PC-3 (cell line): ENCODE measurements at places on chromosomes 5 and 9. TPM values are rescaled to one million over a fixed set of nuclear protein-coding genes. Genes with fewer than 3 reads are reported as not detected.

DNA sequence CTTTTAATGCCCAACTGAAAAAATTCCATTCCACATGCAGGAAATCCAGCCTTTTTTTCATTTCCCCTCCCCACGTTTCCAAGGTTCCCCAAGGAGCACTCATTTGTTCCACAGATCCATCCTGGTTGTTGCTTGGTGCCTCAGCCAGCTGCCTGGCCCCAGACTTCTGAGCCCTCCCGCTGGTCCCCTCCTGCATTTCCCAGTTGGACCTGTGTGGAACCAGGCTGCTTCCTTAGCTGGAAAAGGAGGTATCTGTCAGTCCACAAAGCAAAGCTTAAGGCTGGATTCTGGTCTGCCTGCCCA, 44.8 kb downstream of the ANGPTL2 start:
- H3K27ac ChIP-seq: no peak overlapping the region
- H3K4me1 ChIP-seq: peaks cover 15% of the 10 kb centered on the region; the same call in 1 of the 2 replicates
- H3K27me3 ChIP-seq: no peaks in the 10 kb centered on the region
- H3K4me3 ChIP-seq: no peak overlapping the region
- no peaks in the 10 kb centered on the region for H3K36me3 ChIP-seq
- no peak for DNase-seq

DNA sequence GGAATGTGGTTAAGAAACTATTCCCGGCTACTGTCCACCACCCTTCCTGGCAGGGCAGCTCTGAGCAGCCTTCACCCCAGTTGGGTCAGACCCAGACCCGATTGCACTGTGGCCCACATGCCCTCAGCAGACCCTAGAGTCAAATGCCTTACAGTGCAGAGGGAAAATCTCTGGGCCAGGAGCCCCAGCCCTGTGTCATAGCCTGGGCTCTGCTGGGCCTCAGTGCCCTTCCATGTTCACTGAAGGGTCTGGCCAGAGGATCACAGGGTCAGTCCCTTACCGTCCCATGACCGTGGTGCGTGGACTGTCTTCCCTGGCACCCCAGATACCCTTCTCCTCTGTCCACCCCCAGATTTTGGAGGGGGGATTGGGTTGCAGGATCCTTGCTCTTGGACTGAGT, 73.5 kb upstream of the COL5A1 start:
- no peaks in the 10 kb centered on the region for H3K36me3 ChIP-seq
- H3K4me3 ChIP-seq: no peak overlapping the region
- no peak for DNase-seq
- no peaks in the 10 kb centered on the region for H3K27me3 ChIP-seq
- H3K4me1 ChIP-seq: no peaks in the 10 kb centered on the region

- H3K4me3 ChIP-seq: no peak overlapping the region
- H3K4me1 ChIP-seq: peaks cover 17% of the 10 kb centered on the region
- peak; percentile 72 for DNase-seq
- no peaks in the 10 kb centered on the region for H3K36me3 ChIP-seq
- no peaks in the 10 kb centered on the region for H3K27me3 ChIP-seq
These were observed 79.2 kb upstream of the ABCA1 start for GRCh38 chr9:105007143-105007542.

DNA sequence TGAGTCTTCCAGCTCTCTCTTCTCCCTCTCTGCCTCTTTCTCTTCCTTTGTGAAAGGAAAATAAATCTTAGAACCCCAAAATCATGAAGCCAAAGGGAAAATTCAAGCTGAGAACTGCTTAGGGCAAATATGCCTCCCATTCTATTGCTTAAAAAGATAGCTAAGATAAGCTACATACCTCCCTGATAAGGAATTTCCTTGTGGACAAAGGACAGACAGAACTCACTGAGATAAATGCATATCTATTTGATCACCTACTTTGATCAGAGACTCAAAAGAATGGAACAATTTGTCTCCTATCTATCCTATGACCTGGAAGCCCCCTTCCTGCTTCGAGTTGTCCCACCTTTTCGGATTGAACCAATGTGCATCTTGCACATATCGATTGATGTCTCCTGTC, 220.6 kb upstream of the NMUR2 start:
- H3K4me3 ChIP-seq: no peak overlapping the region
- no peaks in the 10 kb centered on the region for H3K27me3 ChIP-seq
- no peaks in the 10 kb centered on the region for H3K36me3 ChIP-seq
- H3K4me1 ChIP-seq: no peaks in the 10 kb centered on the region

DNA sequence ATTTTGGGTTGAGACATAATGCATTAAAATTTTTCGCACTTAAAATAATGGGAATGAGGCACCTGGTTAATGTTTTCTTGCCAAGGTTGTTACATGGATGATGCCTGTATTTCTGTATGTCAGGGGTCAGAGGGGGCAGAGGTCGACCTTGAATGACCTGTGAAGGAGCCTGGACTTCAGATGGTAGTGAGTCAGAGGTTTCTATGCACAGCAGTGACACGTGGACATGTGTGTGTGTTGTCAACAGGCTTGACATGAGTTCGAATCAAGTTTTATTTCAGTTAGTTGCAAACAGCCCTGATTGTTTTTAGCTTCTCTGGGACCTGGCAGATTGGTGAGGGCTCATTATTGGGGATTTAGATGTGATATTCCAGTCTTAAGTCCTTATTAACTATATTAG, 3.6 kb downstream of the IL5 start:
- H3K4me1 ChIP-seq: no peaks in the 10 kb centered on the region
- no peak overlapping the region for H3K27ac ChIP-seq
- 0 out of 2 replicates have a peak, but pooled peaks cover 7% of the 10 kb centered on the region for H3K27me3 ChIP-seq

DNA sequence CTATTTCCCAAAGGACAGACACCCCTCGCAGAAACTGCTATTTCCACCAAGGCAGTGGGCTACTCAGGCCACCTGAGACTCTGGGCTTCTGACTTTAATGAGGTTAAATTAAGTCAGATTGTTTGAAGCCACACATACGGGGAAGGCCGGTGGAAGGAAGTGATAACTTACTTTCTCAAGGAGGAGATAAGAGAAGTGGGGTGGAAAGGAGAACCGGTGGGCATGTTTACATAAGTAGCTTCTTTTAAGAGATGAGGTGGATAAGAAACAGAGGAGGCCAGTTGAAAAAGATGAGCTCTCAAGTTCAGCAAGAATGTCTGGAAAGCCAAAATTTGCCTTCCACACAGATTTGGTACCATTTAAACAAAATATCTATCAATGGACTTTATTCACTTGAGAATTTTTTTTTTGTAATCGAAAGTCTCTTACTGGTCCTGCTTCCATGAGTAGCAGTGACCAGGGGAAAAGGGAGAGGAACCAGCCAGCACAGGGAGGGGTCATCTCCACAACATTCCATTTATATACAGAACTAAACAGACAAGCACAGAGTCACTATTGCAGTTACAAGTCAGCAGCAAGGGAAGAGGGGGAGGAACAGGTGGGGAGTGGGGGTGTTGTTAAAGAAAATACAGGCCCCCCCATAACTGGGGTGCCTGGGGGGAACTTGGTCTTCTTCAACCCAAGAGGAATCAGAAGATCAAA, 20.0 kb downstream of the CCDC125 start:
- no peak overlapping the region for H3K4me3 ChIP-seq
- no peak overlapping the region for H3K27ac ChIP-seq
- H3K4me1 ChIP-seq: no peaks in the 10 kb centered on the region
- H3K36me3 ChIP-seq: no peaks in the 10 kb centered on the region; the same call in 1 of the 2 replicates
- no peak for DNase-seq

DNA sequence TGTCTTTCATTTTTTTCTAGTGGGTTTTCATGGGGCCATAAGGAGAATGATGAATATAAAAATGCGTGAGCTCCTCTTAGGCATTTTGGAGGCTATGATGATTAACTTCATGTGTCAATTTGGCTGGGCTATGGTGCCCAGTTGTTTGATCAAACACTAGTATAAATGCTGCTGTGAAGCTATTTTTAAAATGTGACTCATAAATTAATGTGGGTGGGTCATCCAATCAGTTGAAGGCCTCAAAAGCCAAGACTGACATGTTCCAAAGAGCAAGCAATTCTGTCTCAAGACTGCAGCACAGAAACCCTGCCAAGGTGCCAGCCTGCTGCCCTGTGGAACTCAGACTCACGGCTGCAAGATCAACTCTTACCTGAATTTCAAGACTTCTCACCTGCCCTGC, 24.4 kb upstream of the ICE1 start:
- no peak overlapping the region for H3K27ac ChIP-seq
- H3K4me1 ChIP-seq: peaks cover 4% of the 10 kb centered on the region; the same call in 1 of the 2 replicates
- no peaks in the 10 kb centered on the region for H3K27me3 ChIP-seq
- no peaks in the 10 kb centered on the region for H3K36me3 ChIP-seq
- peak; percentile 34 for DNase-seq

- H3K4me1 ChIP-seq: no peaks in the 10 kb centered on the region
- no peaks in the 10 kb centered on the region for H3K36me3 ChIP-seq
- H3K27me3 ChIP-seq: no peaks in the 10 kb centered on the region
- no peak overlapping the region for H3K4me3 ChIP-seq
- H3K27ac ChIP-seq: no peak overlapping the region
These were observed 483.8 kb downstream of the DMAC1 start for GRCh38 chr9:7315746-7316145.

DNA sequence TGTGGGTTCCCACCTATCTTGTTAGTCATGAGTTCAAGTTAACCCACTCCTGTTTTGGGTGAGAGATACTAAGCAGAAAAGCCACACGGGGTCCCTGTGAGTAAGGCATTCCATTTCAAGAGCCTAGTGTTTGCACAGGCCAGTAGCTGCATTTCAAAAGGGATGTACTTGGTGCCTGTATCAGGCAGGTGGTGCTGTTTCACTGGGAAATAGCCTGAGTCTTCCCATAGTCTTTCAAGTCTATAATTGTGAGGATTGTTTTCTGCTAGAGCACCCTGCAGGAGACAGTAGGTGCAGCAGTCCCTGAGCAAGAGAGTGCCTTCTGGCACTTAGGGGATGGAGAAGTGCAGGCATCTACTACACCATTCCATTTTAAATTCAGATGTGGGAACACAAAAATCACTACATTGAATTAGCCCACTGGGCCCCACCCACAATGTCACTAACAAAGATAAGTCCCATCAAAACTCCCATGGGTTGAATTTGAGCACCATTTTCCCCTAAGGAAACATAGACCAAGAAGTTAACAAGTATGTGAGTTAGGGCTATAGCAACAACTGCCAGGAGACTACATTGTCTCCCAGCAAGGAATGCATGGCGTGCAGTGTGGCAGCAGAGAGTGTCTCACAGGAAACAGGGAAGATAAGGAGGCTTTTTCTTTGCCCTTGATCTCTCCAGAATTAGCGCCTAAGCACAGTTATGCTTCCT, 263.2 kb downstream of the COX7C start:
- H3K4me1 ChIP-seq: peaks cover 13% of the 10 kb centered on the region; the same call in 1 of the 2 replicates
- H3K27ac ChIP-seq: no peak overlapping the region
- peak; percentile 96 for DNase-seq
- no peaks in the 10 kb centered on the region for H3K36me3 ChIP-seq
- no peaks in the 10 kb centered on the region for H3K27me3 ChIP-seq
- no peak overlapping the region for H3K4me3 ChIP-seq

DNA sequence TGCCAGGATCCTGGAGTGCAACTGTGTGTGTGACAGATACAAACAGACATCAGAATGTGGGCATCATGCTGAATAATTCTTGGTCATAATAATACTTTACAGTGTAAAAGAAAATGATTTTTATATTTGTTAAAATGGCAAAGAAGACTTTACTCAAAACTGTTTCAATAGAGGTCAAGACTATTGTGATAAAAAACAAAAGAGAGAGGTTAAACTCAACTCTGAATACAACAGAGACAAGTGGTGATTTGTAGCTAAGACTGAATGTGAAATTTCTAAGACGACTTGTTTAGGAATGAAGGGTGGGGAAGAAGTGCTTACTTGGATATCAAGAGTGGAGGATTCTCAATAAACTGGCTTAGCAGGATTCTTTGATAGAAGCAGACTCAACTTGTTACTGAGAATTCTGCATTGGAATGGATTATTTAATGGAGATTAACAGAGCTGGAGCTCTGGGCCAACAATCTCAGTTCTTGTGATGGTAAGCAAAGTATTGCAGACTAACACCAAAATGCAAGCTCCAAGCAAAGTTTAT, 457.4 kb upstream of the CDH18 start:
- no peaks in the 10 kb centered on the region for H3K4me1 ChIP-seq
- no peak overlapping the region for H3K27ac ChIP-seq
- H3K27me3 ChIP-seq: no peaks in the 10 kb centered on the region
- H3K4me3 ChIP-seq: no peak overlapping the region

DNA sequence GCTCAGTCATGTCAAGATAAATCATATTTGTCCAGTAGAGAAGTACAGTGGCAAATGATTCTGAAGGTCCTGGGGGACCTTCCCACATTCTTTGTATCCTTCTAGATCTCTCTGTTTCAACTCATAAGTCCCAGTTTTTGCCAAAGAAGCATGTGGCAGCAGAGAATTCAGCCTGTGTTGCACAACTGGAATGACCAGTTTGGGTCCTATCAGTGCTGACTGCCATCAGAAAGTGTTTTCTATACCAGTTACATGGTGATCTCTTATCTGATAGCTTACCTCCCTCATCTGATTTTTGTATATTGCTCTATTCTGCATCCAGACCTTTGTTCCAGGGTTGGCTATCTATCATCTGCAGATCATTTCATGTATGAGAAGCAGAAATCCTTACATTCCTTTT, 21.7 kb downstream of the GM2A start:
- no peaks in the 10 kb centered on the region for H3K27me3 ChIP-seq
- H3K4me1 ChIP-seq: peaks cover 21% of the 10 kb centered on the region
- DNase-seq: peak; percentile 58
- peaks cover 5% of the 10 kb centered on the region for H3K36me3 ChIP-seq
- no peak overlapping the region for H3K4me3 ChIP-seq

DNA sequence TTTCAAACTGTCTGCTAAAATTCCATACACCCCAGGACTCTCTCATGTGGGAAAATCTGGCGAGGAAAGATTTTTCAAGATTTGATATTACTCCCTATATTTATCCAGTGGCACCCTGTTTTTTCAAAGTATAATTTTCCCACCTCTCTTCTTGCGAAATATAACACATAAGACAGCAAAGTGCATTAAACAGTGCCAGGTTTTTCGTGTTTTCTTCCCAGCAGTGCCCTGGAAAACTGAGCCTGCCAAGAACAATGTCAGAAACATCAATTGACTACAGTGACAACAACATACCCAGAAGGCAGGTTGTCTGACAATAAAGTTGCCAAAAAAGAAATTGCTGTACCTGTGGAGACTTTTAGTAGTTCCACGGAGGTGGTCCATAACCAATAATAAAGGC, 545.0 kb upstream of the ZNF608 start:
- no peak overlapping the region for H3K4me3 ChIP-seq
- no peaks in the 10 kb centered on the region for H3K36me3 ChIP-seq
- no peak overlapping the region for H3K27ac ChIP-seq
- no peak for DNase-seq

DNA sequence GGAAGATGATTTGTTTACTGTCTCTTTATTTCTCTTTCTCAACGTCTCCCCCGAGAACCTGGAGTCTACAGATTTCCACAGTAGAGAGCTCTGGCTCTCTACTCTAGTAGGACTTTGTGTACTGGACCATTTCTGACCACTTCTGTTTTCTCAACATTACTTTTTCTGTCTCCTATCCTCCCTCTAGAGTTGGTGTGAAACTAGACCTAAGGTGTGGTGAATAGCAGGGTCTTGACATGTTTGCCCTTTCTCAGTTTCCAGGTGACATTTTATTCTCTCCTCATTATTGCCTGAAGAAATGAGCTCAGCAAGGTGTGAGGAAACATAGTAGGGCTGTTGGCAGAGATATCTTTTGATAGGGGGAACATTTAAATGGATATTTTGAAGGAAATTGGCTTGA, 62.1 kb upstream of the IL6ST start:
- no peak overlapping the region for H3K27ac ChIP-seq
- H3K27me3 ChIP-seq: no peaks in the 10 kb centered on the region
- no peak for DNase-seq
- H3K36me3 ChIP-seq: no peaks in the 10 kb centered on the region
- H3K4me3 ChIP-seq: no peak overlapping the region
- H3K4me1 ChIP-seq: peaks cover 15% of the 10 kb centered on the region

GRCh38 chr9:124290053-124290591, 32.4 kb downstream of the NEK6 start:
- no peaks in the 10 kb centered on the region for H3K36me3 ChIP-seq
- no peak for DNase-seq
- no peaks in the 10 kb centered on the region for H3K27me3 ChIP-seq
- peaks cover 8% of the 10 kb centered on the region for H3K4me1 ChIP-seq
- H3K27ac ChIP-seq: no peak overlapping the region

The PNPLA7 gene
- total RNA-seq: 0.77 and 0.81 TPM in 2 replicates

The PCDHAC1 gene
- total RNA-seq: 4.8 and 6.2 TPM in 2 replicates

The CARTPT gene
- total RNA-seq: not detected in 2 replicates

The GPR151 gene
- not detected in 2 replicates for total RNA-seq
